ENCODE measurements at places on chromosomes 6 and 20.
A peak's percentile ranks its signal among the peaks of the same experiment; 100 is the strongest.

GRCh38 chr6:39309942-39310531 lies 4.2 kb downstream of the KCNK17 start:
- peak; percentile 52 for DNase-seq

GRCh38 chr20:52747845-52748284 lies 224.3 kb upstream of the TSHZ2 start:
- no peak for DNase-seq

DNA sequence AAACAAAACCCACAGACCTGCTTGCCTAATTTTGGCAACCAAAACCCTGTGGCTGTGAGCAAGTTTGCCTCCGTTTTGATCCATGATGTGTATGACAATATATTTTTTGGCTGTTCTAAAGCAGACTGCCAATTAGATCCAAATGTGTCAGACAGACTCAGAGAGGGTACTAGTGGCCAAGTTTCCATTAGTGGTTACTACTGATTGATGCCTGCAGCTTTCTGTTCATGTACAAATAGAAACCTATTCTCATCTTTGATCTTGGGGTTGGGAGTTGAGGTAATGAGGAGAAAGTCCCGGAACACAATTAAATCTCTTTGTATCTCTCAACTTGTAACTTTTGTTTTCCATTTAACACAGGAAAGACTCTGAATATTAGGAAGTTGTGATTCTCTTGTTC lies 100.9 kb downstream of the RNF144B start:
- no peak for DNase-seq

DNA sequence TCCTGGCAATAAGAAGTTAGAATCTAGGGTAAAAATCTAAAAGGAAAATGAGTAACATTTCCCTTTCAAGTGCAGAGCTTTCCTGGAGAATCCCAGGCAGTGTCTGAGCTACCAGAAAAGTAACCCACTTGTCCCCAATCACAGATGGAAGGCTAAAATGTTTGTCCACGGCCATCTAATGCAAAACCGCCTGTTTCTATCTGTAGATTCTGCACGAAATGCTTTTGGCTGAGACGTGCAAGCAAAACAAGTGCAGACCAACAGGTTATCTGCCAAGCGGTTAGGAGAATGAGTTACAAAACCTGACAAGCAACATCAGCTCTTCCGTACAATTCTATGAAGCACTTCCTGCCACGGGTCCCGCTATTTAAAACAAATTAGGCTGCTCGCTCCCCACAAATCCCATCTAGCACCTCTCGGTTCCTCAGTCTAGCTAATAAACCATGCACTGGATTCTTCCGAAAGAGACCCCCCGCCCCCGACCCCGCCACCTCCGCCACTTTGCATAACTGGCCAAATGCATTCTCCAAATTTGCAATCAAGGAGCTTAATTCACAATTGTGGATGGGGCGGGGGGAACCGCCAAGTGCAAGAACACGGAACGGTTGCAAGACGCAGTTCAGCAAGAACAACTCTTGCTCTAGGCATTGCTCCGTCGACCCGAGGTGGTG lies 1.4 kb downstream of the ELOVL5 start:
- DNase-seq, result peak; percentile 50

- DNase-seq, result no peak
Observed at GRCh38 chr6:99867026-99867425, 127.0 kb downstream of the MCHR2 start.

- DNase-seq, result no peak
Observed at GRCh38 chr20:44759595-44759994, 13.9 kb downstream of the KCNK15 start.

DNA sequence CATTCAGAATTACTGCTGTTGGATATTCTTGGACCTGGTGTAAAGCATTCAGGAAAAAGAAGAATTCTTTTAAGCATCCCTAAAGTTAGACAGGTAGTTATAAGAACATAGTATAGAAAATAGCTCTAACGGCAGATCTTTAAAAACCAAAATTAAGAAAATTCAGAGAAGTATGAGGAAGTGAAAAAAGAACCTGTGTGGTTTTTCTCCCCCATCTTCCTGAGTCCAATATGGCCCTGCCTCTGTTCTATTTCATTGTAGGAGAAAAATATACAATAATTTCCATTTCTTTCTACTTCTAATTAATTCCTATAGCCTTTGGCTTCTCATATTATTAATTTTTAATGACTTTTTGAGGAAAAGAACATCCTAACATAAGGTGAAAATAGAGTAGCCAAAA lies 47.1 kb downstream of the FHL5 start:
- DNase-seq, result no peak

GRCh38 chr20:15155848-15156401 lies 818.5 kb upstream of the FLRT3 start:
- no peak for DNase-seq

DNA sequence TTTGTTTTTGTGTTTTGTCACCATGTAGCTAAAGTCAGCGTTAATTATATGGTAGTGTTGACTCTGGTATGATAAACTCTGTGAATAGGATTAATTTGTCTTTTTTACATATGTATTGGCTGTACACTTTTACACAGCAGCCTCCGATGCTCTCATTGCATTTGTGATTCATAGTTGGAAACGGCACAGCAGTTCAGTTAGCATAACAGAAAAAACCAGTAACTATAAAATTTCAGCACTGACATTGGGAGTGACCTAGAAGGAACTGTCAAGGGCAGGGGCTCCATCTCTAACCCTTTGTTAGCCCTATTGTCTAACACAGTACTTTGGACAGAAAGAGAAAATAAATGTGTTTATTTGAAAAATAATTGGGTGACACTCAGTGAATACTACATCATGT lies 5.6 kb upstream of the BEND6 start:
- DNase-seq, result no peak

GRCh38 chr6:137264311-137265075 lies 45.3 kb upstream of the IFNGR1 start:
- DNase-seq, result no peak

- DNase-seq, result no peak
Observed at GRCh38 chr20:20606050-20606449, 106.4 kb downstream of the RALGAPA2 start.

- DNase-seq, result no peak
Observed at GRCh38 chr20:46698788-46699187, 9.5 kb upstream of the TP53RK start.

DNA sequence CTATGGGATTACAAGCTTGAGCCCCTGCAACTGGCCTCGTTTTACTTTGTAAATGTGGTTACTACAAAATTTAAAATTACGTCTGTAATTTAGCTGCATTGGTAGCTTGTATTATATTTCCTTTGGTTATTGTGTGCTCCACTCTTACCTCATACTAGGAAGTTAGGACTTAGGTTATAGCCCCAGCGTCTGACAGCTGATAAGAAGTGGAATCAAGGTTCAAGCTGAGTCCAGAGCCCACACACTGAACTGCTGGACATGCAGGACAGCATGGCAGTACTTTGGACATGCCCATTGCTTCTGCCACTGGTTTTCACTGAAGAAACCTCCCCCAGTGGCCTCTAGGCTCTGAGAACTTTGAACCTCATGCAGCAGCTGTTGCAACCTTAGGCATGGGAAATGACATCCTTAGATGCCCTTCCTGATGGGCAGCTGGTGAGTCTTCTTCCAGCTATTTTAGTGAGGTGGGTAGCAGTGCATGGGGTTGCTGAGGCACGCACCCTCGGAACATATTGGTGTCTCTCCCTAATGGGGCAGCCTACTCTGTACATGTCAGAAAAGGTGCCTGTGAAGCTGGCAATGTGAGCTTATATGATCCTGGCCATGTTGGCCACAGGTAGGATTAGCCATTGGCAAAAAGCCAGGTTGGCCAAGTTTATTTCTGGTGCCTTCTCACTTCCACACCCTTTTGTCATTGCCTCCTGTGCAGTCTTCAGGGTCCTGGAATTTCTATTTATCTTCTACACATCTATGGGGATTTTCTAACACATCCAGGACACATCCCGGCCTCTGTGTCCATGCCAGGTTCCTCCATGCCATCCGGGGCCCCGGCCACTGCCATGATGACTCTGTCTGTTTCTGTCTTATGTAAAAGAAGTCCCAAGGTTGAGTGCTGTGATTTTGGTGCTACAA lies 85.3 kb downstream of the CDS2 start:
- DNase-seq, result no peak

DNA sequence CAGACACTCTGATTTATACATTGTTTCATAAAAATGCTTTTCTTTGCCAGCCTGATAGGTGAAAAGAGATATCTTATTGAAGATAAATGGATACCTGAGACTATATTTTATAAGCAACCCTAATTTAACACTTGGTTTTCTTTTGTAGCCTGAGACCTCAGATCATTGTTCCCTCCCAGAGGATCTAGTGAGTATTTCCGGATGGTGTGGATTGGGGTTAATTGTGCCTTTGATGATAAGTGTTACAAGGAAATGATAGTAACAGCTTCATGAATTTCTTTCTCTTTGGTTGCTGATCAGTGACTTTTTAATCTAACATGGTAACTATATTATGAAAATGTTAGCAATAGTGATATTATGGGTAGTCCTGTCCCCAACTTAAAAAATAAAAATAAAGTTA lies 30.4 kb downstream of the KDM1B start:
- no peak for DNase-seq

- no peak for DNase-seq
Observed at GRCh38 chr6:111183702-111184517, 96.6 kb downstream of the SLC16A10 start.

DNA sequence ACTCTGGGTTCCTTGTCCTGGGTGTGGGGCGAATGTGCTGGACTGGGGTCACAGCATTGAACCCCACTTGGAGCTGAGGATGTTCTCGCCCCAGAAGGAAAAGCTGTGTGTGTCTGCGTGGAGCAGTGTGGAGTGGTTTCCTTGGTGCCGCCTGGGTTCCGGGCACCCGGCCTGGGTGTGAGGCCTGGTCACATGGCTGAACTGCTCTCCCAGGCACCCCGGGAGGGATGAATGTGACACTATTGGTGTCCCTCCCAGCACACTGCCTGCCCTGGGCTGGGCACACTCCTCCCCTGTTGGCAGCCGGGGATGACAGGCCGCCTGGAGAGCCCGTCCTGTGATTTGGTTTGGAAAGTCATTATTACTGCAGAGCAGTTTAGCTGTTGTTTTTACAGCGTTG lies 12.3 kb downstream of the MYT1 start:
- peak; percentile 64 for DNase-seq

Data from globus pallidus (tissue), 1 donor.